CD4-positive, alpha-beta memory T cell (primary cell): ENCODE measurements at places on chromosomes 11 and 22.

GRCh38 chr11:64925536-64926436 lies 1.3 kb downstream of the PPP2R5B start:
- no peak for DNase-seq

GRCh38 chr22:31627223-31627731 lies 34.7 kb downstream of the PISD start:
- DNase-seq = no peak

GRCh38 chr22:43185860-43186261 lies 1.1 kb downstream of the TTLL12 start:
- DNase-seq = no peak

- no peak for DNase-seq
Measured at GRCh38 chr11:19577976-19578619, 134.5 kb upstream of the NAV2 start.

DNA sequence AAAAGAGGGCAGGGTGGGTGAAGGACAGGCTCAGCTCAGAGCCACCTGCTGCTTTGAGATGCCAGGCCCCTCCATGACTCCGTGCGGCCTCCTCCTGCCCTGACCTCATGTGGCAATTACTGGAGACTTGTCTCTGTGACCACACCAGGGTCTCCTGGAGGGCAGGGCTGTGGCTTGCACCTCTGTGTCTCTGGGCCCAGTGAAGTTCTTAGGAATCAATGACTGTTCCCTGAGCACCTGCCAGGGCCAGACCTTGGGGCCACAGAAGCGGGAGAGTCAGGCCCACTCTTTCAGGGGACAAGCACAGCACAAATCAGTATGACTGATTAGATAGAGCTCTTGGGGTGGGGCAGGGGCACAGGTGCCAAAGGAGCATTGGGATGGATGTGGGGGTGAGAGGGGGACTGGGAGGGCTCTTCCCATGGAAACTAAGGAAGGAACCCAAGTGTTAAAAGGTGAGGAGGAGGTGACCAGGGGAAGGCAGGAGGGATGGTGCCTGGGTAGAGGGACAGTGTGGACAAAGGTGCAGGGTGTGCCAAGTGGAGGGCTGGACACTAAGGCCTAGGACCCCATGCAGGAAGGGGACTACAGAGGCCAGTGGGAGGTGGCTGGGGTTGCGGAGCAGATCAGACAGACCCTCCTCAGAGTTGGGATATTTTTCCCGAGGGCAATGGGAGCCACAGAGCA lies 77.3 kb upstream of the SHISAL1 start:
- DNase-seq = no peak

DNA sequence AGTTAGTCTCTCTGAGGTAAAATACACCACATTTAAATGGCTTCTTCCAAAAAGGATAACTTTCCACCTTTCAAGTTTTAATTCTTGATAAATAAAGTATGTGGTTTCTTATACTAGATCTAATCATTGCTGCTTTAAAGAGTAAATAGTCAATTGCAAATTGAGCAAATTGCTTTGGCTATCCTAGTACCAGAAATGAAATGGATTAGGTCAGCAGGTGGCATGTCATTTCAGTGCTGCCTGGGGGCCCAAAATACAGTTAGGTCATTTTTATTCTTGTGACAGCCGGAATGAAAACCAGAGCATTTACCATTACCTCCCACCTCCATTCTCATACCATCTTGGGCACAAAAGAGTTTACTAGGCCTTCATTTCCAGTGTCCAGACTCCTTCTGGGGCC lies 70.2 kb downstream of the PHF21A start:
- no peak for DNase-seq

DNA sequence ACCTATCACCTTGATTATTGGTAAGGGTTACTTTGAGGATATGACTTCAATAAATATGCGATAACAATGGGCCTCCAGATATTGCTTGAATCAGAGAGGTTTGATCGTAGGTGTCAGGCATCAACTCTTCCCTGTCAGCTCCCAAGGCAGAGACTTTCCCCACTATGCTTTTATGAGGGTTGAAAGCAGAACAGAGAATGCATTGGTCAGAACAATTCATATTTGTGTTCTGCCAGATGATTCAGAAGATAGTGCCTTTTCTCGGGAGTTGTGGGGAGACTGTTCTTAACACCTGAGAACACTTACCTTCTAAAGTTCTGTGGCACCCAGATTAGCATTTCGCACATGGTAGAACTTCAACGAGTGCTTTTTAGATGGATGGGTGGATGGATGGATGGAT lies 386.3 kb upstream of the CADM1 start:
- DNase-seq = no peak

- no peak for DNase-seq
Measured at GRCh38 chr11:105393326-105393725, 216.5 kb upstream of the GRIA4 start.

- DNase-seq = no peak
Measured at GRCh38 chr11:75594211-75594610, 32.2 kb downstream of the SERPINH1 start.

DNA sequence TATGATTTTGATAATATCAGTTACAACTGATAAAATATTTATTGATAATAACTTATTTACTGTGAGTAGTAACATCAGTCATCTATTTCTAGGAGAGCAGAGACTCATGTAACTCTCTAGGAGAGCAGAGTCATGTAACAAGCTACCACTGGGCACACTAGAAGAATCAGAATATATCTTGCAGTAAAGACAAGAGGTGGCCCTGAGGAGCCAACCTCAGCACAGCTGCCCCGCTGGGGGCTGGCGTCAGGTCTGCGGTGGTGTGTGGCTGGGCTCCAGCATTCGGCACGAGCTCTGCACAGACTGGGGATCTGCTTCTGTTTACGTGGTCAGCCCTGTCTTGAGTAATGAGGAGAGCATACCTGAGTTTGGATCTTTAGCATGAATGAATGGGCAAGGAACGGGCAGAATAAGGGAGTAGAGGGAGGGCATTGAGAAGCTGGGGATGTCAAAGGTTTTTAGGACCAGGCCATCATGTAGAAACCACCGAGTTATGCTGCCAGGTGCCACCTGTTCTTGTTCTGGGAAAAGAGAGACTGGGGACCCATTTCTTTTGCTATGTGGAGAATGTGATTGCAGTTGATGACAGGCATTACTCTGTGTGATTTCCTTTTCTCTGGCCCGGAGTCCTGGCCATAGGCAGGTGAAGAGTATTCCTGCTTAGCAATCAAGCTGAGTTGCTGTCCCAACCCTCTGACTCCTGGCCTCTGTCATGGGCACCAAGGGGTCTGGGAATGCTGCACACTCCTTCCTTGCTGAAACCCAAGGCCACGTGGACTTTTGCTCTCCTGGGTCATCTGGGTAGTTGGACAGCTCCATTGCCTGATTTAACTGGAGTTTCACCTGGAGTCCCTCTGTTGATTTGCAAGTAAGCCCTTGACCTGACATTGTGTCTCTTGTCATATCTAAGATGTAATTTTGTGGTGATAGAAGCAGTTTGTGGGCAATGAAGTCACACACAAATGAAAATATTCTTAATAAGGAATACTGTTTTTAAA lies 50.9 kb upstream of the HEPHL1 start:
- DNase-seq = no peak

GRCh38 chr22:20022978-20023613 lies 2.2 kb downstream of the TANGO2 start:
- no peak for DNase-seq

DNA sequence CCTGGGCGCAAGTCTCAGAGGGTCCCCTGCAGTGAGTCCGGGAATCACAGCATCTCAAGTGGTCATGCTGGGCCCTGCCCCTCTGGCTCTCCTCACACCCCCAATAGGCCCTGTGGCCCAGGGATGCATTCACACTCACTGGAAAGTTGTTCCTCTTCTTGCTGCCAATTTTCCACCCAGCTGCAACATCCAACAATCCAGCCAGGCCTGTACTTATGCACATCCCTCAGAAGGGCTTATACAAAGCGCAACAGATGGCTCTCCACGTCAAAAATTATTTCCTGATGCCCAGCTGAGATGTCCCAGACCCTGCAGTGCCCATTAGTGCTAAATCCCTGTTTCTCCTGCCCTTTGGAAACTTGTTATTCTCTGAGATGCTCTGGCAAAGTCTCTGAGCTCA lies 407.8 kb upstream of the NARS2 start:
- no peak for DNase-seq

DNA sequence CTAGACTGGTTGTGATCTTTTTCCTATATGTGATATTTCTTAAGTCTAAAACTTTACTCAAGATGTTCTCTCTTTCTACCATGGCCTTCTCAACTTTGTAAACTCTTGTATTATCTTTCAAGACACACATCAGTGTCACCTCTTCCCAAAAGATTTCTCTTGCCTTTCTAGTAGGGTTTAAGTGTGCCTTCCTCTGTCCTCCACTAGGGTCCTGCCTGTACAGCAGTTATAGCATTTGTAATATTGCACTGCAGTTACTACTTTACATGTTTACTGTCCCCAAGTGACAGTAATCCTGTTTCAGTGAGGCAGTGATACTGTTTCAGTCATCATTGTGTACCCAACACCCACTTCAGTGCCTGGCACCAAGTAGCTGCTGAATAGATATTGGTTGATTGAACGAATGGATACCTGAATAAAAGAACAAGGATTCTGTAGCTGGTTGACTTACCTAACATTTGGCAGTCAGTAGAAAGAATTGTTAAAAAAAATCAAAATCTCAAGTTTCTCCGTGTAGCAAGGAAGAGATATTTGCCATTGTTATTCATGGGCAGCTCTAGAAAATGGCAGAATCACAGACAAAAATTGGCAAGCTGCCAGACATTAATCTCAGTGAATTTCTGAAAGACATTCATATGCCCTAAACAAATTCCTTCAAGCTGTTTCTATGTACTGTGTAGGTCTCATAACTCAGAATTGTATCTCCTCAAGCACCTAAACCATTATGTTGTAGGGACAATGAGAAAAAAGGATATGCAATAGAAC lies 79.4 kb downstream of the RBMXL2 start:
- DNase-seq = no peak

- DNase-seq = no peak
Measured at GRCh38 chr11:124970925-124971324, 16.9 kb downstream of the CCDC15 start.

DNA sequence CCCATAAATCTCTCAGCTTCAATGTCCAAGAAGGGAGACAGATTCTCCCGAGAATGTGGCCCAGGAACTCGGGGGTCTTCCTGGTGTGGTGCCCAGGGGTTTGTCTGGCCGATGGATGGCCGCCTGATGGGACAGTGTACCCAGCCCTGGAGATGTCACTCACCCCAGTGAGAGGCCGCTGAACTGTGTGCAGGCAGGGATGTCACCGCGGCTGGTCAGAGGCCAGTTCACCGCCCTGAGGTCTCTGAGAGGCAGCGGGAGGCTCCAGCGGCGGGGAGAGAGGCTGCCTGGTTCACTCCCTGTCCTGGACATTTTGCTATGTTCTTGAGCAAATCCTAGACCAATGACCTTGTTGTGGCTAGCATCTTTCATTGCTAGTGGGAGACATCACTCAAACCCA lies 1349.5 kb downstream of the BRD1 start:
- no peak for DNase-seq

DNA sequence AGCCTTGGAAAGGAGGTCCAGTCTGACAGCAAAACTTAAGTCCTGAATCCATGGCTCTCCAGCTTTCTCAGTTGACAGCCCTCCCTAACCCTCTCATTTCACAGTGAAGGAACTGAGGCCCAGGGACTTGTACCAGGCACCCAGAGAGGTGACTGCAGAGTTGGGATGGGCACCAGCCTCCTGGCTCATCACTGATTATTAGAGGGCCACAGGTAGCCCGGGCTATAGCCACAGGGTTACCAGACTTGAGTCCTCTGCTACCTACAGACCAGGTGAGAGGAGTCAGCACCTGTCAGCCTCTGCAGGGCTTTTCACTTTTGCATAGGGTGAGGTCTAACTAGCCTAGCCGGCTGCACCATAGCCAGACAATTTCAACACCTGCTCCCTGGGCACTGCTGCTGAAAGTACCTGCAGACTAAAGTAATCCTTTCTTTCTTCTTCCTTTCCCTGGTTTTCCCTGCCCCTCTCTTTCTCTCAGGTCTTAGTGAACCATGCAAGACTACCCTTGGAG lies 37.6 kb downstream of the SYT13 start:
- no peak for DNase-seq

DNA sequence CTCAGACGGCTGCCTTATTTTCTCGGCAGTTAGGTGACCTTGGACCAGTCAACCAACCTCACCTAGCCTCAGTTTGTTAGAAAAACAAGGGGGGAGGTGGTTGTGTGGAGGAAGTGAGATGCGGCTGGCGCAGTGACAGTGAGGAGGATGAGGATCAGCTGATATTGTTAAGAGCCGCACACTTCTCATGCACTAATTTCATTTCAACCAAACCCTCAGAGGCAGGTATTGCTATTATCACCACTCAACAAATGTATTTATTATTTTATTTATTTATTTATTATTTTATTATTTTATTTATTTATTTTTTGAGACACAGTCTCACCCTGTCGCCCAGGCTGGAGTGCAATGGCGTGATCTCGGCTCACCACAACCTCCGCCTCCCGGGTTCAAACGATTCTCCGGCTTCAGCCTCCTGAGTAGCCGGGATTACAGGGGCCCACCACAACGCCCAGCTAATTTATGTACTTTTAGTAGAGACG lies 2.1 kb downstream of the LGALS1 start:
- DNase-seq = no peak

- DNase-seq = no peak
Measured at GRCh38 chr11:44608651-44608990, 43.2 kb downstream of the CD82 start.

GRCh38 chr22:37516456-37516855 lies 2.8 kb downstream of the CARD10 start:
- DNase-seq = no peak

DNA sequence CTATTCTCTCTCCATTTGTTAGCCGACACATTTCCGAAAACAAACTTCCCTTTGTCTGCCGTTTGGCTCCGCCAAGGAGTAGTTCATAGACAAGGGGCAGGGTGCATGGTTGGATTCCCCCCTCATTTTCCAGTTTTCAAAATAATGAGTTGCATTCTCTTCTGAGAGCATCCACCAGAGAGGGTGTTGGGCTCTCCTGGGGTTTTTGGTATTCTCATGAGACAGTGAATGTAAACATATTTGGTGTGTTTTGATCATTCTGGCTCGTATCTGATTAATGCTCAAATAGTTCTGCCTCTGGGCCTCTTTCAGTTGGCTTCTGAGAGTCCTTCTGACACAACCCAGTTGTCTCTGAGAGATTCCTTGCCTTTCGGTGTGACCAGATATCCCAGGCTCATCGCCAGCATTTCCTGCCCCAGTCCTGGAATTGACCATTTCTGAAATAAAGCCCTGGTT lies 21.7 kb downstream of the GRAMD4 start:
- DNase-seq = no peak

DNA sequence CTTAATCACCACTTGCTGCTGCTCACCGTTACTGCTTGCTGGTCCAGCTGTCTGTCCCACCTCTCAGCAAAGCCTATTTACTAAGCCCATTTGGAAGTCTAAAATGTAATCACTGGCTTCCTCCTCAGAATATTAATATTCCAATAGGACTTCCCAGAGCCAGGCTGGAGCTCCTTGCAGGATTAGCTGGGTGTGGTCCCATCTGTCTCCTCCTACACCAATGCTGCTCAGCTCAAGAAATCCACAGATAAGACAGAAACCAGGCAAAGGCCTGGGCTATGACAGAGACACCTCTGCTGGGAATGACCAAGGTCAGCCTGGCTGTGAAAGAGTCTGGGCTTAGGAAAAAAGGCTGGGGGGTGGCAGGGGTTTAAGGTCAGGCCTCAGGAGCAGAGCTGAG lies 317.8 kb downstream of the BUD13 start:
- no peak for DNase-seq
